Stimulated activated CD8-positive, alpha-beta memory T cell treated with anti-CD3 and anti-CD28 coated beads, Interleukin-7, amount 100 ng/mL, for 1 hour (primary cell): ENCODE measurements at places on chromosomes 12 and 14.
A peak's percentile ranks its signal among the peaks of the same experiment; 100 is the strongest.

DNA sequence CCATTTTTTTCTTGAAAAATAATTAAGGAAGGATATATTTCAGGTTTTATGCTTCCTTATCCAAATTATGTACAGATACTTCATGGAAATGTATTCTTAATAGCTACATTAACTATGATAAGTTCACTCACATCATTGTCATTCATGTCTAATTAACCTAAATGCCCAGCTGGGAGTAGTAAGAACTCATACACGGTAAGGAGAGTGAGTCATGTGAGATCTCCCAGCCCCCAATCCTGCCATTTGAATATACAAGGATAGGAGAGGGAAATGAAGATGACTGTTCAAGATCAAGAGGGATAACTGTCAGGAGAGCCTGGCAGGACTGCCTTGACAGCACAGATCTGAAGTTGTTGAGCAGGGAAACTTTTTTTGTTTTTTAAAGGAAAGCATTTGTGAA lies 343.4 kb upstream of the USP15 start:
- DNase-seq = no peak

DNA sequence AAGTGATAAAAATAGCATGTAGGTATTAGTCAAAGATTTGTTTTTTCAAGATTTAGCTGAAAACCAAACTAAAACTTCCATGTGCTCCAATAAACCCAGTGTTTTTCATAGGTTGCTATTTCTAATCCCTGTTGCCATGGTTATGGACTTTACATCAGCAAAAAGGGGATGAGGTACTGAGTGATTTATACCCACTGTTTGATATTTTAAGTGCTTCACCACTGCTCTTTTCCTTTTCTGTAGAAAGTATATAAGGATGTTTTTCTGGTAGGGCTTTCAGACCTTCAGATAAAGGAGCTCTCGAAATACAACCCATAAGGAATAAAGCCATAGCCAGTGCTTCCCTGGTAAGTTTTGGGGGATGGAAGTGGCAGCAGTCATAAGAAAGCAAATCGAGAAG lies at the start of gene OTOGL:
OTOGL (plus strand) TSS at position 279 of the 400 bp plus-strand sequence. CDS start 109,895 bp downstream, outside the sequence.
- no peak for DNase-seq

DNA sequence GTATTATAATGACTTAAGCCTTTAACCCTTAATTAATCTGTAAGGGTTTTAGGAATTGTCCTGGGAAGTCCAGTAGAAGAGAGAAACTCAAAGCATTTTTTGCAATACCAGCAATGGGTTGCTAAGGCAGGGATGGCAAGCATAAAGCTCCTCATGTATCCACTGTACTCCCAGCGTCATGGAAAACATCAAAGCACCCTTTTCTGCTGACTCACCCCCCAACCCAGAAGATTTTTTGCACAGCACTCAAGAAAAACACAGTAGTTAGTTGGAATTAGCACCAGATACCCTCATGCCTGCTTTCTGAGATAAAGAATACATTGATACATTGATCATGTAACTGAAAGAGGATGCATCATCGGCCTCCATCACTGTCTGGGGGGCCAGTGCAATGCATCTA lies 199.1 kb upstream of the CNOT2 start:
- no peak for DNase-seq

DNA sequence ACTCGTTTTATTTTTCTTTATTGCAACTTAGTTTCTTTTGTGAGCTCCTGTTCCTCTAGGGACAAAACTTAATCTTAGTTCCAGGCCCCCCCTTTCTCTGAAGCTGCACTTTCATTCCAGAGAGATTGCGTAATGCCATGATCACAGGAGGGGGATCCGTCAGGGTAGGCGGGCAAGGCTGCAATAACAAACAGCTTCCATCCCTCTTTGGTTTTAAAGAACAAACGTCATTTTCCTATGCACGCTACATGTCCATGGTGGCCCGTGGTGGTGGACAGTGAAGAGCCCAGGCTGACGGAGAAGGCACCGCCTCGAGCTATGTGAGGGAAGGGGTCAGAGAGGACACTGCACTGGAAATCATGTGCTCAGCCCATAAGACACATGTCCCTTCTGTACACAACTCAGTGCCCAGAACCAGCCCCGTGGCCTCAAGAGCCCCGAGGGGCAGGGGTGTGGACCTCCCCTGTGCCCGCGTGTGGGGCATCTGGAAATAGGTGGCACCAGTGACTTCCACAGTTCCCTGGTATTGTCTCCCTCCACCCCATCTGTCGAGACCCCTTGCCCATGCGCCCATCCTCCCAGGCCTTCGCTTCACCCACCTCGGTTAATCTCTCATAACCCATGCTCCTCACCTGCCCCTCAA lies 161.4 kb downstream of the ADGRD1 start:
- no peak for DNase-seq

DNA sequence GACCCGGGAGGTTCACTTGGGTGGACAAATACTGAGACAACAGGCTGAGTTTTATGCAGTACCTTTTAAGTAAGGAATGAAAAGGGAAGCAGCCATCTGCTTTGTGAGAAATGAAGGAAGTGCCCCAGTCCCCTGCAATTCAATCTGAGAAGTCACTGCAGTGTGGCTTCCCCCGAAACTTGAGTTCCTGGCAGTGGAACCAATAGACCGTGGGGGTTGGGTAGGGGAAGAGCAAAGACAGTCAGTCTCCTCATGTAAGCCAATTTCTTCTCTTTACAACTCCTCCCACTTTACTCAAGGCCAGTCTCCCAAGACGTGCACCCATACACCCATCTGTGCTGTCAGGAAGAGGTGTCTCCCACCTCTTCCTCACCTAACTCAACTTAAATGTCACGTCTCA lies 206.5 kb downstream of the BCAT1 start:
- no peak for DNase-seq

- no peak for DNase-seq
Measured at GRCh38 chr14:22276913-22277816, 311.9 kb downstream of the DAD1 start.

- no peak for DNase-seq
Measured at GRCh38 chr14:86166541-86166940, 636.6 kb downstream of the FLRT2 start.

DNA sequence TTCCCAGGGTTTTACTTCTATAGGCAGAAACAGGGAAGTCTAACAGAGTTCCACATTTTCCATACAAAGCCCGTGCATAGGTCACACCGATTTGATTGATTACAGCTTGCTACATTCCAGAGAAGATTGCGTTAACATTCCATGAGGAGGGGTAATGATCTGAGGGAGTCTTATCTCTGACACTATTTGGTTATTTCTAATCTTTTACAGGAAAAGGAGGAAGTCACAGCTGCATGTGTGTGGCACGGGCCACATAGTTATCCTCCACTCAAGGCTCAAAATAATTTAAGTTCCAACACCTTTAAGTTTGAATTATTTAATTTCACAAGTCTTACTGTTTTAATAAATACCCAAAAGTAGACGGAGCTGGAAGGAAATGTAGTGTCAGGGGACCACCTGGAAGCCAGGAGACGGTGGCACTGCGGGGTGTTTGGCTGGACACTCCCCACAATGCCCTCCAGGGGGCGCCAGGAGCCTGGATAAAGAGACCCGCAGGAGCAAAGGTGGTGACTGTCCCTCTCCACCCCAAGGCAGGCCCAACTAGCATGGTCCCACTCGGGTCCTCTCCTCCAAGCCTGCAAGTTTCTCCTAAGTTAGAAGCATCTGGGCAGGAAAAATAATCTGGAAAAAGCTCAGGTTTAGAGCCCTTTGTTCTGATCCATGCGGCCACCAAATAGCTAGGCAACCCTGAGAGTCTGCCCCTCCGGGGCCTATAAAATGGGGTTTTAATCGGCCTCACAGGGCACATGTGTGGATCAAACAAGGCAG lies 20.2 kb downstream of the KRT8 start:
- peak; percentile 70 for DNase-seq

GRCh38 chr14:68710776-68711175 lies 82.1 kb downstream of the ZFP36L1 start:
- DNase-seq = no peak

DNA sequence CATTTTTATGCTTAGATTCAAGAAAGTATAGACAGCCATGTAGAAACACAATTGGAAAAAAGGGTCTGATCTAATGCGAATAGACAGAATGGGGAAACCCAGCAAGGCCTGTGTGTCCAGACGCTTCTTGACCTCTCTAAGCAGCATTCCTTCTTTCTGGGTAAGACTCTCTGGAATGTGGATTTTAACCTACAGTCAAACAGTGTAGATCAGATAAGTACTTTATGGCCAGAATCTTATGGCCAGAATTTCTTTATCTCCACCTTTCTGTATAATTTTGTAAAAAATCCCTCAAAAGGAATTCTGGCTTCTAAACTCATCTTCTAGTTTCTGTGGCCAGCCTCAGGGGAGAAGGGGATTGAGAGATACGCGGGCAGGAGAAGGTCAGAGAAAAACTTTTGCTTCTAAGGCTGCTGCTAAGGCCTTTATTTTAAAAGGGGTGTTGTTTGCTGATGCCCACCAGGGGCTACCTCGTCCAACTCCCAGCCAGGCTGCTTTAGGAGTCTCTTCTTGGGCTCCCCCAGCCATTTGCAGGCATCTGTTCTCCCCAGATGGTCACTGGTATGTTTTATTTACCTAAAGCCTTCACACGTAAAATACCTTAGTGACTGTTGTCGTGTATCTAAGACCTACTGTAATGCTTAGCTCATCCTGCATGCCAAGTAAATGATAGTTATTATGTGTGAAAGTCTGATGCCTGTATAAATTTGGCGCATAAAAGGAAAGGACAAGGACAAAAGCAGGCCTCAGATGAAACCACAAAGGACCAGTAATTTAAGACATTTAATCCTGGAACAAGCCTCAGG lies 68.4 kb downstream of the ANO6 start:
- no peak for DNase-seq

DNA sequence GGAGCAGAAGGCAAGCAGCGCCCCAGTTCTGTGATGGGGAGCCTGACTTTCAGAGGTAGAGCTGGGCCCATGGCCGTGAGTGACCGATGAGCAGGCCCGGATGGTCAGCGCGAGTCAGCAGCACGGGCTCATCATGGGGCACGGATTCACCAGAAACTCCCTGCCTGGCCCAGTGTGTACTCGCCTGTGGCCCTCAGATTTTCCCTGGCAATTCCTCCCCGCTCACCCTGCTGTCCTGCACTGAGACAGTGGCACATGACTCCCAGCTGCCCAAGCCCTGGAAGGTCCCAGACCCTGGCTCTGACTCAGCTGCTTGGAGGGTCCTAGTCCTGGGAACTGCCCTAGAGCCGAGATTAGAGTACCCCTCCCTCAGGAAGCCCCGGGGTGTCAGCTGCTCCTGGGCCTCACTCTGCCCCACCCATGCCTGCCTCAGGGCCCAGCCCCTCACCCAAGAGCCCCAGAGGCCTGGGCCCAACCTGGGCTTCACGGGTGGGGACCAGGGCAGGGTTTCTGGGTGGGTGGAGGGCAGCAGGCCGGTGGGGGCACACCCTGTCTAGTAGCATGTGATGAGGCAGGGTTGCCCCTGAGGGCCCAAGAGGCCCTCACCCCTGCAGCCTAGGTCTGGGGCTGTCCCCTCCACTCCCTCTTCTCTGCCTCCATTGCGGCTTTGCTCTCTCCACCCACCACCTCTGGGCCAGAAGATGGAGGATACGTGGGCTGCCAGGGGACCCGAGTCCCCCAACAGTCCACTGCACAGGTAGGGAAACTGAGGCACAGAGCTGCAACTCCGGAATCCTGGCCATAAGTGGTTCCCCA lies 8.4 kb downstream of the TRMT61A start:
- DNase-seq = no peak

DNA sequence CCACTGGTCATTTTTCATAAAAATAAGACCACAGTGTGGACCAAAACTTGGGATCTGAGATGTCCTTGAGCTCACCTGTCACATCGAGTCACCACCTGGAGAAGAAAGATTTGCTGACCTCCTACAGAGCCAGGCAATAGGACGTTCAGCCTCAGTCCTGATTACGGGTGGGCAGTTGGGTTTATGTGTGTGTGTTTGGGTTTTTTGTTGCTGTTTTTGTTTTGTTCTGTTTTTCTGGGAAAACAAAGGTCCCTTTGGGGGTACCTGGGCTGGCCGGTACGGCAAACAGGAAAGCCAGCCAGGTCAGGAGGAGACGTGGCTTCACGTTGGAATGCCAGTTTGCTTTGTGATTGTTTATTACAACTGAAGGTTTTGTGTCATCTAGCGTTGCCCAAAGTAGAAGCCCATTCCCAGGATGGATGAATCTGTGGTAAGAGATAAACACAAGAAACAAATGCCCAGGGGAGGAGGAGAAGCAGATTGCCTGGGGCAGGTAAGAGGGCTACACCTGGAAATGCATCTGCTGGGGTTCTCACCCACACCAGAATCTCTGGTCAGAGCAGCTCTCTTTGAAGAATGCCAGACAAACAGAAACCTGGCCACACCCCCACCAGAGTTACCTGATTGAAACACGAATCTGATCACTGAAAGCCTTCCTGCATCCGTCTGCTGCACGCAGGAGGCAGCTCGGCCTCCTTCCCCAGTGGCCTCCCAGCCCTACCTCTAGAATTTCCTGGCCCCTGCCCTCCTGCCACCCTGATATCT lies 100.1 kb upstream of the DIO3 start:
- DNase-seq = no peak

- DNase-seq = no peak
Measured at GRCh38 chr12:29204521-29204920, 55.4 kb downstream of the FAR2 start.

- DNase-seq = no peak
Measured at GRCh38 chr14:90599748-90600507, 203.1 kb downstream of the CALM1 start.

- no peak for DNase-seq
Measured at GRCh38 chr12:112584266-112584722, 165.5 kb downstream of the PTPN11 start.

DNA sequence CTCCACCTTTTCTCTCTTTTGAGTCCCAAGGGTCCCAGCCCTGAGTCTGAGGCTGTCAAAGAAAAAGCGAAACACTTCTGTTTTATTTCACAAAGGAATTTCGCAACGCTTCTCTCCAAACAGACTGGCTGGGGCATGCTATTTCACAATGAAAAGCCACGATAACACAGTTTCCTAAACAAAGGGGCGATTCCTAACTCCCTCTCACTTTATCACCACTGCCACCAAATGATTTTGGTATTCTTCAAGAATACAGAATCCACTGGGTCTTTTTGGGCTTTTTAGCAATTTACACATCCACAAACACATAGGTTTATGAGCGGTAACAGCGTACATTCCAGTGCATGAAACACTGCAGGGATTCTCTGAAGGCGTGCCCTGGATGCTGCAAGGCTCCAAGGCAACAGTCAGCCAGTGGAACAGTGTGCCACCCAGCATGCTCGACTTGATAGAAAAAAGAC lies 161.2 kb downstream of the DAD1 start:
- no peak for DNase-seq

DNA sequence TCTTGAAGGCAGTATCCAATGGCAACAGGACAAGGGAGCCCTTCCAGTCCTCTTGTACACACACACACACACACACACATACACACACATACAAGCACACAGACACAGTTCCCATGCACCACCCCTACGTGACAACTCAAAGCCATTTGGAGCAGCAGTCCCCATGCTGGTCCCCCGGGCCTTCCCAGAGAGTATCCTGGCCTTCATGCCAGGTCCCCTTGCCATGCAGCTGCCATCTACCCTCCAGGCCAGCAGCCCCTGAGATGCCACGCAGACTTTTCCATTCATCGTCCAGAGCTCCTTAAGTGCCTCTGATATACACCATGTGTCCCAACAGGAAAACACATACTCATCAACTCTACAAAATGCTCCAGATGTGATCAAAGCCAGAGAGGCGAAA lies 159.5 kb downstream of the ANO2 start:
- DNase-seq = no peak

GRCh38 chr14:36857136-36857535 lies 195.5 kb downstream of the PAX9 start:
- DNase-seq = no peak
